ENCODE measurements at places on chromosomes 4 and X.

GRCh38 chr4:76831711-76832373, 66.1 kb downstream of the SOWAHB start:
- DNase-seq: no peak

GRCh38 chr4:47101453-47101852, 70.1 kb downstream of the GABRB1 start:
- no peak for DNase-seq

- no peak for DNase-seq
Measured at GRCh38 chrX:85303544-85303943, 59.8 kb downstream of the ZNF711 start.

DNA sequence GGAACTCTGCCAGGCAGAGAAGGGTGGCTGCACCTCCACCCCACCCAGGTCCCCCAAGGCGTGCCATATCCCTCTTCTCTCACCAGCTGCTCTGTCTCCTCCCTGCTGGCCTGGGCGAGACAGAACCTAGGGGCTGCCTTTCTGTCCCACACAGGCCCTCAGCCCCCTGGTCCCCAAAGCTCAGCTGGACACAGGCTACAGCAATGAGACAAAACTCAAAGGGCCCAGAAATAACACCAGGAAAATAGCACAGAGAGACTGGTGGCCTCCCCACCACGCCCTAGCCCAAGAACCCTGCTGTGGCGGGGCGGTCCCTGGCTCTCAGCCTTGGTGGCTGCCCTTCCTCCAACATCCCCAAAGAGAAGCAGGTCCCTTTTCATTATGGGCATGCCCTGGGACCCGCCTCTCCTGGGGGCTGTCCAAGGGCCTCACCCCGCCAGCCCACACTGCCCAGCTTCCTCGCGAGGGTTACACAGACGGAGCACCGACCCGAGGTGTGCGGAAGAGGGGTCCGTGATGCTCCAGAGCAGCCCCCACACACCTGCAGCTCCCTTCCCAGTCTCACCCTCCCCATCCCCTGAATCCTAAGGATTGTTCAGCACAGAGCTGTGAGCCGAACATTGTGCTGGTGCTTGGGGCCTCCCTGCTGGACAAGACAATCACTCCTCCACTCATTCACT, 67.7 kb upstream of the HMX1 start:
- no peak for DNase-seq

All from GM18507 (cell line).